ENCODE measurements at places on chromosomes 5 and 9.

- no peak for DNase-seq
These were observed 384.6 kb upstream of the CD180 start for GRCh38 chr5:67581203-67581602.

GRCh38 chr9:69093471-69094103, 58.0 kb downstream of the FXN start:
- DNase-seq, result no peak

GRCh38 chr5:75584641-75585040, 26.6 kb upstream of the ANKDD1B start:
- DNase-seq, result no peak

DNA sequence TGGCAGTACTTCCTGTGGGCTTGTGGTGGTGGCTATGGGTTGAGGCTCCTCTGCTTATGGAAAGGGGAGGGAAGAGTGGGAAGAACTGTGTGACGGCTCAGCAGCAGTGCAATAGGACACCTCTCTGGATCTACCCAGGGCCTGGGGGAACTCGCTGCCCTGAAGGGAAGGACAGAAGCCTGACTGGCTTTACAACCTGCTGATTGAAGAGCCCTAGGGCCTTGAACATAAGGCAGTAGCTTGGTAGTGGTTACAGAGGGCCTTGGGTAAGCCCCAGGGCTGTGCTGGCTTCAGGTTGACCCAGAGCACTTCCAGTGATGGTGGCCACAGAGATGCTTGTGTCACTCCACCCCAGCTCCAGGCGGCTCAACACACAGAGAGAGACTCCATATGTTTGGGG, 5.5 kb downstream of the CCIN start:
- no peak for DNase-seq

DNA sequence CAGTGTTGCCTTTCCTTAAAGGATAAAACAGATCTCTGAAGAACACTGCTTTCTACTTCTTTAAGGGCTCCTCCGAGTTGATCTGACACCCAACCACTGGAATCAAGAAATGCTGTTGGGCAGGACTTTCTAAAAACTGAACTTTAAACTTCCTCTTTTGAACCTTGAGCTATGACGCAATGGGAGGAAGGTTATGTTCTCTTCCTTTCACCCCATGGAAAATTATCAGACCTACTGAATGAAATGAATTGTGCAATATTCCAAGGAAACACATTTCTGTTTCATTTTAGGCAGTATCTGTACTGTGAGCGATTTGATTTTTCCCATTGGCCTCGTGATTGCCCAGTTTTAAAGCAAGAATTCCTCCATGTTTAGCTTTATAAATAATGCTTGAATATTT, 206.0 kb upstream of the PRR16 start:
- DNase-seq, result no peak

DNA sequence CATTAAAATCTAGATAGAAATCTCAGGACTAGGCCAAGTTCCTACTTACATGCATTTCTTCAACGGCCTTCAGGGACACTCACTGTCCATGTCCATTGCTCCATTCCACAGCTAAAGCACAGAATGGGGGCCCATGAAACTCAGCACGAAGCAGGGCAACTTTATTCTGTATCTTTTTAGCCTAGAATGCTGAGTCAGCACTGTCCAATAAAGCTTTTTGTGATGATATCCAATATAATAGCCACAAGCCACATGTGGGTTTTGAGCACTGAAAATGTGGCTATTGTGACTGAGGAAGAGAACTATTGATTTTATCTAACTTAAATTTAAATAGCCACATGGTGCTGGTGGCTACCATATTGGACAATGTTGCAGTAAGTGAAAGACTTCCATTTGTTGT, 21.6 kb downstream of the OTP start:
- DNase-seq, result no peak

- DNase-seq, result no peak
These were observed 148.0 kb downstream of the GHR start for GRCh38 chr5:42570966-42571960.

DNA sequence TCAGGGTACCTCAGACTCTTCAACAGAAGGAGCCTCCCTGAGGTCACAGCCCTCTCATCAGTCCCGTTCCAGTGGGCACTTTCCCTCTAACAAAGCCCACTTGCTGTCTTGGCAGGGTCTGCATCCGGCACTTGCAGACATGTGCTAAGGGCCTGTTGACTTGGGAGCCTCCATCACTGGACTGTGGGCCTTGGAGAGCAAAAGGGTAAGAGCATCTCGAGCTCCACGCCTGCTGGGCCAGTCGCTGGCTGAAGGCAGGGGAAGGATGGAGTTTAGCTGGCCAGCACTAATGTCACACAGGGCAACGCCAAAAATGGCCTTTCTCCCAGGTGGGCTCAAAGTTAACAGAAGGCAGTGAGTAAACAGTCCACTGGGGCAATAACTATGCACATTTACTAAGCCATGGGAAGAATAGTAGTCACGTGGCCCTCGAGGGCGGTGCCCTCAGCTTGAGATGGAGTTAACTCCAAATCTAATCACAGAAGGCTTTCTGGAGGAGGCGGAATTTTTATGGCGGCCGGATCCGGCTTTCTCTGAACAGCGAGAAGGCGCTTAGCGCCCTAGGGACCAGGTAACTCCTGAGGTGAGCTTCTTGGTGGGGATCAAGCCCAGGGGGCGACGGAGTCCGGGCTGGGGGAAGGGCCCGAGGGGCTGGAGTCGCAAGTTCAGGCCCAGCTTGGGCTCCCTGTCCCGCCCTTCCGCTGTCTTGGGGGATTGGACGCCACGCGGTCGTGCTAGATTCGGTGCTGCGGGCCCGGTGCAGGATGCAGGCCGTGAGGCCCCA, 2.0 kb upstream of the NSD1 start:
- no peak for DNase-seq

GRCh38 chr9:134138292-134138691, 2.4 kb downstream of the WDR5 start:
- no peak for DNase-seq

DNA sequence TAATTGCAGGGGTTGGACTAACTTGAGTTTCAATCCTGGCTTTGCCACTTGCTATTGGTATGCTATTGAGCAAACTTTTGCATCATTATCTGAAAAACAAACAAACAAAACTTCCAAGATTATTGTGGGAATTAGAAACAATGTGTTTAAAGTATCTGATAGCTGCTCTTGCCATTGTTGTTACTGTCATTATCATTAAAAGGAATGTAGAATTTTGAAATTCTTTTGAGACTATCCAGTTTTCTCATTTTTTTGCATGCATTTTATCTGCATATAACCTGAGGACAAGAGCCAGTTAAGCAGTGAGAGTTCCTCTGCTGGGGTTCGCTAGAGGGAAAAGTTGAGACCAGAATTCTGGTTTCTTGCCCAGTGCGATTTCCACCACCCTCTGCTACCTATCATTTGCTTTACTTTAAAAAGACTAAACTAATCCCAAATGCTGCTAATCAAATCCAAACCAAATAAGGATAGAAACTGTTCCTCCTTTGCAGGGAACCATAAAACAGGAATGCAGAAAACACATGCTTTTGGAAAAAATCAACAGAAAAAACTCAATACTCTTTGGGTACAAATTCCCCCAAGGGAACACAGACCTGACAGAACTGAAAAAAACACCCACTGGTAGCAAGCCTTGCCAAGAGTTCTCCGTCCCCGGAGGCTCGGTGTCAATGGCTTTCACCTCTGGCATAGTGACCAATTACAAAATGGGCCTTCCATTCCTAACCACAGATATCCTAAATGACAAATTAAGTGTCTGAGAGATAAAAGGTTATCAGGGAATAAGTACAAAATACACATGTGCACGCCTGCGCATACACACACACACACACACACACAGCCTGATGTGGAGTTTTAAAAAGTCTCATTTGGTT, 373.7 kb downstream of the ARL15 start:
- DNase-seq, result peak; percentile 65

DNA sequence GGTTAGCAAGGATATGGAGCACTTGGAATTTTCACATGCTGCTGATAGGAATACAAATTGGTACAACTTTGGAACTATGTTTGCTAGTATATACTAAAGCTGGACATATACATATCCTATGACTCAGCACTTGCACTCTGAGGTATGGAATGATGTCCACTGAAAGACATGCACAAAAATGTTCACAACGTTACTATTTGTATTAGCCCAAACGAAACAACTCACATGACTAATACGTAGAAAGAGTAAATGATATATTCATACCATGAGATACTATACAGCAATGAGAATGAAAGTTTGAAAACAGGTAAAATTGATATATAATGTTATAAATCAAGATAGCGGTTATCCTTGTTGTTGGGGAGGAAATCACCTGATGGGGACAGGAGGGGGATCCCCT, 45.5 kb upstream of the CDC42SE2 start:
- no peak for DNase-seq

GRCh38 chr9:111839987-111840386, 45.2 kb upstream of the SHOC1 start:
- no peak for DNase-seq

- DNase-seq, result no peak
These were observed 622.3 kb downstream of the SEMA5A start for GRCh38 chr5:8923526-8923925.

GRCh38 chr9:130681769-130682420, 11.7 kb upstream of the EXOSC2 start:
- no peak for DNase-seq

DNA sequence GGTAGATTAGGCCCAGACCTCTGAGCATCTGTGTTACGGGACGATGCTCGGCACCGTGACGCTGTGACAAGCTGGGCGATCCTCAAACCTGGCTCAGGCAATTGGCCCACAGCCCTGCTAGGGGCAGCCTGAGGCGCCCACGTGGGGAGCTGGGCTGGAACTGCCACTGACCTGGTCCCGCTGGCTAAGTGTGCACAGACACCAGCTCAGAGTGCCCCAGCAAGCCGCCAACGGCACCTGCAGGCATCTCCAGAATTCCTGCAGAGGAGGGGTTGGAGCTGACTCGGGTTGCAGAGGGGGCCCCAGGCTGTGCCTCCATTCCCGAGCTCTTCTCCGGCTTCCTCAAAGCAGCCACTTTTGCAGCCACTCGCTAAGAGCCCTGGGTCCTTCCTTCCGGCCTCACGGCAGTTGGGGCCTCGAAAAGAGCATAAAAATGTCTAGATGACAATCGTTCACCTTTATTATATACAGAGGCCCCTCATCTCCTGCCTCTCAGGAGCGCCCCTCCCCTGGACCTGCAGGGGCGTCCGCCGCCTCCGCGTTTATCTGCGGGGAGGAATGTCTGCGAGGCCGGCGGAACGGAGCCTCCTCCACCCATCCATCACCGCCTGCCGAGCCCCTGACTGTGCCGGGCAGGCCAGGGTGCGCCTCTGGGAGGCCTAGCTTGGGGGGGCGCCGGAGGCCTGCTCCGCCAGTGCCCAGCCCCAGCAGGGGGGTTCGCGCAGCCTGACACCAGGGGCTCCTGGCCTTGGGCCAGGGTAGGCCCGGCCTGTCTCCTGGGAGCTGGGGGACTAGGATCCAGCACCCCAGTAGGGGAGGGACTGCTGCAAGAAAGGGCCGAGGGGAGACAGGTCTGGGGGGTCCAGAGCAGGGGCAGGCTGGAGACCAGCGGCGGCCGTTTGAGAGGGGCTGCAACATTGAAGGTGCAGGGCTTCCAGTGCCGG, 144.9 kb downstream of the BARX1 start:
- DNase-seq, result no peak

DNA sequence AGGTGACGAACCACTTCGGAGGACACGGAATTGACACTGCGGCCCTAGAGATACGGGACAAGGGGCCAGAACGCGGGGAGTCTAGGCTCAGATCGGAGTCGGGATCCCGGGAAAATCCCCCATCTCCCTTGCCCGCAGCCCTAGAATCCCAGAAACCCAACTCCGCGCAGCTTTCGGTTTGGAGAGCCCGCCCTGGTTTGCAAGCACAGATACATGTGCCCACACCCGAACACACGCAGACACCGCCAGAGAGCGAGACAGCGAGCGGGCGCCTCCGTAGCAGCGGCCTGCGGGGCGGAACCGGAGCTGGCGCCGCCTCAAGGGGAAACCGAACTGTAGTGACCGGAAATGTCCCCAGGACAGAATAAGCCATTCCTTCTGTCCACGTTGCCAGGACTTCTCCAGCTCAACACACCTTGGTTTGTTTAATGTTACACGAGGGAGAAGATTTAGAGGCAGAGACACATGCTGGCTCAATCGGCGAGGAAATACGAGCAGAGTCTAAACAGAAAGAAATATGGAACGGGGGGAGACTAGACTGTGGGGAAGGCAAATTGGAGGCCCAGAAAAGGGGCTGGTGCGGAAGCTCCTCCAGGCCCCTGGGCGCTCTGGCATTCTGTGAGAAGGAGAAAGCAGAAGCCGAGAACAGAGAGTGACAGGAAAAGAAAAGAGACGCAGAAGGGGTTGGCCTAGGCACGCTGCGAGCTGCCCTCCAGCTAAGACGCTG, 2.9 kb upstream of the PAX5 start:
- DNase-seq, result no peak

DNA sequence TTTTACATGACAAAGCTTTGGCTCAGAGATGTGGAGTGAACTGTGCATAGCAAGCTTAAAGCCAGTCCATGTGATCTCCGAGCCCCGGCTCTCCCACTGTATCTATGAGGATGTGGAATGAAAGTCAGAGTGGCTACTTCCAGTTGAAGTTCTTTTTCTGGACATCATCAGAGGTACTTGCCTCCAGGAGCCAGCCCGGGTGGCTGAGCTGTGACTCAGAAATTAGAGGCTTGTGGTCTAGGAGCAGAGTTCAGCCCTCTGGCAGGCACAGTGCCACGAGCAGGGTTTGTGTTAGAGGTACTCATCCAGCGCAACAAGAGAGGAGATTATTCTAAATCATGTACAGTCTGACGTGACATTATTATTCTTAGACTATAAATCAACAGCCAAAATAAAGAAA, 322.5 kb downstream of the CDK5RAP2 start:
- no peak for DNase-seq

- DNase-seq, result no peak
These were observed 25.6 kb downstream of the POLR1E start for GRCh38 chr9:37511016-37512010.

- DNase-seq, result no peak
These were observed 19.7 kb downstream of the KDM3B start for GRCh38 chr5:138372225-138372624.

DNA sequence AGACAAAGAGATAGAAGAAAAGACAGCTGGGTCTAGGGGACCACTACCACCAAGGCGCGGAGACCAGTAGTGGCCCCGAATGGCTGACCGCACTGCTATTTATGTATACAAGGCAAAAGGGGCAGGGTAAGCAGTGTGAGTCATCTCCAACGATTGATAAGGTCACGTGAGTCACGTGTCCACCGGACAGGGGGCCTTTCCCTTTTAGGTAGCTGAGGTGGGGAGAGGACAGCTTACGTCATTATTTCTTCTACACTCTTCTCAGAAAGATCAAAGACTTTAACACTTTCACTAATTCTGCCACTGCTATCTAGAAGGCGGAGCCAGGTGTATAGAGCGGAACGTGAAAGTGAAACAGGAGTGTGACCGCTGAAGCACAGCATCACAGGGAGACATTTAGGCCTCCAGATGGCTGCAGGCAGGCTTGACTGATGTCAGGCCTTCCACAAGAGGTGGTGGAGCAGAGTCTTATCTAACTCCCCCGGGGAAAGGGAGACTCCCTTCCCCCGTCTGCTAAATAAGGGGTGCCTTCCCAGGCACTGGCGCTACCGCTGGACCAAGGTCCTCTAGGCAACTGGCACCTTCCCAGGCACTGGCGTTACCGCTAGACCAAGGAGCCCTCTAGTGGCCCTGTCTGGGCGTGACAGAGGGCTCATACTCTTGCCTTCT, 6.1 kb upstream of the PRR16 start:
- no peak for DNase-seq

Measured in fibroblast of skin of left quadriceps (primary cell).